Fibroblast of the aortic adventitia (primary cell): ENCODE measurements at places on chromosomes 6 and 20. TPM values are rescaled to one million over a fixed set of nuclear protein-coding genes. Genes with fewer than 3 reads are reported as not detected.

The SAMD10 gene
- 0.16 and 2.3 TPM in 2 replicates for total RNA-seq

The HLA-E gene
- total RNA-seq, result 115 and 227 TPM in 2 replicates

The MEI4 gene
- total RNA-seq, result not detected in 2 replicates

The FRK gene
- total RNA-seq, result 2.0 TPM in 2 replicates

- DNase-seq, result no peak
Measured at GRCh38 chr6:145547594-145548335, 187.6 kb downstream of the EPM2A start.

GRCh38 chr6:29870104-29870503 lies 42.5 kb downstream of the HLA-G start:
- DNase-seq, result no peak

GRCh38 chr6:32108094-32108627 lies 977 bp downstream of the TNXB start:
- DNase-seq, result peak; percentile 80

DNA sequence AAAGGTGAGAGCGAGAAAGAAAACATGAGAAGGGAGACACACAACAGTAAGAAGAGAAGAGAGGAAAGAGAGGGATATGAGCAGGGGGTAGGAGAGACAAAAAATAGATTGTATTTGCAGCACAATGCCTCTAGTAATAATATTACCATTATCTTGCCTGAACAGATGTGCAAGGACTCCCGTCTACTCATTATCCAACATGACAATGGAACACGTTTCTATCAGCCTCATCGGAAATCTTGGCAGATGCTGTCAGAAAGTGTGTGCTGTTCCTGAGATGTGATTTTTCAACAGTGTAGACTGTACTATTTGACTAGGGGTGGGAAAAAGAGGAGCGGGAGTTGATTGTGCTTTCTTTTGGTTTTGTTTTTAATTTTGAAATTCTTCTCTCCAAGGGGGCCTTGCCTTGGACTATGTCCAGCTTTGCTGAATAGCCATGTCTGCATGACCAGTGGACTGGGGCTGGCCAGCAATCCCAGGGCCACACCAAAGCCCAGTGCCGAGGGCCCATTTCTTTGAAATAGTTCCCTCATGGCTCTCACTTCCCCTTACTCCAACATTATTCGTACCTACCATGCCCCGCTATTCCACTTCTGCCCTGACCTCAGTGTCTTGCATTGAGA lies 11.3 kb upstream of the TRAM2 start:
- no peak for DNase-seq

DNA sequence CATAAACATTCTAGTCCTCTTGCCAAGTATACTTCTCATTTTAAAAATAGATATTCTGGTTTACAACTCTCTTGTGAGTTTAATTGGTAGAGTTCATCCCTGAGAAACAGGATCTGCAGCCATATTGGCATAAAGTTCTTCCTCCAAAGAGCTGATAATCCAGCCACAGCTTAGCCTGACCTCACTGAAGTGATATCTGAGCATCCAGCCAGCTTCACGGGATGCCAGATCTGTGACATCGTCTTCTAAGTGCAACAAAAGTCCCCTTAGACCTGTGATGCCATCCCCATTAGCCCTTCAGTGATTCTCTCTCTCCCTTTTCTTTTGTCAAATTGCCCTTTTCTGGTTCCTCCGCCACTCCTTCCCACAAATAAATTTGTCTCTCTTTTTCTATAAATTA lies 180.6 kb upstream of the STXBP5 start:
- DNase-seq, result no peak

DNA sequence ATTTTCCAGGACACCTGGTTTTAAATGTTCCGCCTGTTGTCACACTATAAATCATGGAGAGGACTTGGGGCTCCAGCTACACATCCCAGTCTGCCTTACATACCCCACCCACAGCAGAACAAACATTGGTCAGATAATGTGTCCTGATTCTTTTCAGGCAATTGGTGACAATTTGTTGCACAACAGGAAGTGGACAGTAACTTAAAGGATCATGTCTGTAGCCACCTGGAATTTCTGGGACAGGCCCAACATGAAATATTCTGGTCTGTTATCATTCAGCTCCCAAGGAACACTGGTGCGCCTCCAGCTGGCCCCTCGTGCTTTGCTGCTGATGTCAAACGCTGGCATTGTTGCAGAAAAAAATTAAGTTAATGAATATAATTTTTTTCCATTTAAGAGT lies 117.2 kb downstream of the SOBP start:
- DNase-seq, result peak; percentile 39

- DNase-seq, result peak; percentile 35
Measured at GRCh38 chr6:113047932-113048331, 700.8 kb downstream of the RFPL4B start.

GRCh38 chr20:12093057-12093796 lies 175.5 kb downstream of the BTBD3 start:
- DNase-seq, result no peak

DNA sequence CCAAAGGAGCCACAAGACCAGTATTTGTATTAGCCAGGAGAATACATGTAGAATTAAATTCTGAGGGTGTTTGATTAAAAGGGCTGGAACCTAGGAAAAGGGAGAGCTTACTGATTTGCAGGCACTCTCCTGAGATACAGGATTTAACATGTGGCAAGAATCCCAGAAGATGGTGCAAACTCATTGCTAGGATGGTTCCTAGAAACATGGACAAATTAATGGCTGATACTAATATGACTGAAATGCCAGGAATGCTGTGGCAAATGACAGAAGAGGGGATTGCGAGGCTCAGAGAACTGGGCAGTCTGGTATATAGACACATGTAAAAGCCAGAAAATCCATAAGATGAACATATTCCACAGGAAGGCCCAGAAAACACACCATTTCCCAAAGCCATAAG lies 118.1 kb downstream of the RWDD2A start:
- peak; percentile 27 for DNase-seq

DNA sequence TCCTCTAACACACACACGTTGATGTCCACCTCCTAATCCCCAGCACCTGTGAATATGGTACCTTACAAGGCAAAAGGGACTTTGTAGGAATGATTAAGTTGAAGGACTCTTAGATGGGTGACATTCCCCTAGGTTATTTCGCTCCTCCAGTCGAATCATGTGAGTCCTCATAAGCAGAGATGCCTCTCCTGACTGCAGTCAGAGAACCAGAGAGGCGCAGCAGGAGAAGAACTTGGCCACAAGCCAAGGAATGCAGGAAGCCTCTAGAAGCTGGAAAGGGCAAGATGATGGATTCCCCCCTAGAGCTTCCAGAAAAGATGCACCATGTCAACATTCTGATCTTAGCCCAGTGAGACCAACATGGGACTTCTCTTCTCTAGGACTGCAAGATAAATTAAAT lies 133.1 kb upstream of the PTPRT start:
- peak; percentile 17 for DNase-seq

DNA sequence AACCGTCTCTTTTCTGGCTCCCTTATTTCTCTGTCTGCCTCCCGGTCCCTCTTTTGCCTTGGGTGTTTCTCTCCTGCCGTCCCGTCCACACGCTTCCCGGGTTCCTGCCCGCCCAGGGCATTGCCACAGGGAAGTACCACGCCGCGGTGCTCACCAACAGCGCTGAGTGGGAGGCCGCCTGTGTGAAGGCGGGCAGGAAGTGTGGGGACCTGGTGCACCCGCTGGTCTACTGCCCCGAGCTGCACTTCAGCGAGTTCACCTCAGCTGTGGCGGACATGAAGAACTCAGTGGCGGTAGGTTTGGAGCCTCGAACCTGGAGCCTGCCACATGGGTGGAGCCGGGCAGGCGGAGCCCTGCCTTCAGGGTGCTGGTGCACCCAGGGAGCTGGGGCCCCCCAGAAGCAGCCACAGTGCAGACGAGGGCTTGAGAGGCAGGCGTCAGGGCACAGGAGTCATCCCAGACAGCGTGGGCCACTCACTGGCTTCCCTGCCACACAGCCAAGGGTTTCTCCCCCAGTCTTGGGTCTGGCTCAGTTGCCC lies 21.3 kb downstream of the NPEPL1 start:
- DNase-seq, result no peak

- DNase-seq, result peak; percentile 22
Measured at GRCh38 chr6:2741756-2742155, 9.0 kb downstream of the MYLK4 start.
